Mucosa of gallbladder (tissue), 1 donor: ENCODE measurements at places on chromosomes 7 and 10.

DNA sequence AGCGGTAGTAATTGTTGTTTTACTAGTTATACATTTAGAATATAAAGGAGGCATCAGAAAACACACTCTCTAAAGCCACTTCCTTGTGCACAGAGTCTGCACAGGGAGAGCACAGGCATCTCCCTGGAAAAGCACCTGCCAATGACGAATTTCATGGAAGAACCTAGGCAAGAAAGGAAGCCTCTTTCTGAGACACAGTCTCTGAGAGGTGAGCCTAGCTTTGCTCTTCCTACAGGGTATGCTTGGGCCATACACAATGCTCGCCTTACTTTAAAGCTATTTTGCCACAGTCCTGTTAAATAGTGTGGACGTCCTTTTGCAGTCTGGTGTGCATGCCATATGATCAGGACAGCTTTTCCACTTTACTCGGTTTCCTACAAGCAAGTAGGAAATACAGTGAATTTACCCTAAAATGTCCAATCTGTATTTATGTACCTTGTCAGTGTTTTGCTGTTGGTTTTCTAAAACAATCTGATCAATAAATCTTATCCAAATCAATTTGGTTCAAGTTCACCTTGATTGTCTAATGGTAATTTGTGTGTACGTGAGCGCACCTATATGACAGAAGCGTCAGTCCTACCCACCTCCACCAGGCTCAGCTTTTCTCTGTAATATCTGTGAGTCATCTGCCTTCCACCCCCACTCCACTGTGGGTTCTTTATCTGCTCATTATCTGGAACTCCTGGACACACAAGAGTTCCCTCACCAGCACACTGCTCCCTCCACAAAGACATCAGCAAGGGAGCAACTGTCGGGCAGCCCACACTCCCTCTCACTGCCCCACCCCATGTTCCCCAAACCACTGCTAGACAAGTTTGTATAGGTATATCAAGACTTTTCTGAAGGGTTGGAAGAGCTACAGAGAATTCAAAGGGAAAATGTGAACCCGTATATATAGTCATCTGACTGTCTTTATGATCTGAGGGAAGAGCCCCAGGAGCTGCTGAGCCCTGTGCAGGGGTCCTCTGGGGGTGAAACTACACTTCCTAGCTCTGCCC, 65.2 kb downstream of the KLHDC10 start:
- no peak for DNase-seq

GRCh38 chr10:86079088-86079487, 287.5 kb downstream of the GRID1 start:
- no peak for DNase-seq

DNA sequence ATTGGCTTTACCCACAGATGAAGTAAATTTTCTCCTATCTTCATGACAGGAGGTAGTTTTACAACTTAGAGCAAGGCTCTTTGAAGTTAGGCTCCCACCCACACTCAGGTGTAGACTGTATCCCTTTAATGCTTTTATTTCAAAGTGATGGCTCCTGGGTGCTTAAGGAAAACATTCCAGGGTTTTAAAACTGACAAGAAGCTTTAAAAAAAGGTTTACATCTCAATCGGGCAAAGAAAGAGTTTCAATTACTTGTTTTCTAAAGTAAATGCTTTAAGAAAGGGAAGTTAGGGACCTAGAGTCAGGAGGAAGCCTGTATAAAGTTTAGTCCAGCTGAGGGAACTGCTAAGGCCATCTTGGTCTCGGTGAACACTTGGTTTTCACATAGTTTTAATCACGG, 1153.8 kb upstream of the C7orf33 start:
- no peak for DNase-seq

GRCh38 chr7:2967705-2968104, 76.0 kb downstream of the CARD11 start:
- DNase-seq = no peak

DNA sequence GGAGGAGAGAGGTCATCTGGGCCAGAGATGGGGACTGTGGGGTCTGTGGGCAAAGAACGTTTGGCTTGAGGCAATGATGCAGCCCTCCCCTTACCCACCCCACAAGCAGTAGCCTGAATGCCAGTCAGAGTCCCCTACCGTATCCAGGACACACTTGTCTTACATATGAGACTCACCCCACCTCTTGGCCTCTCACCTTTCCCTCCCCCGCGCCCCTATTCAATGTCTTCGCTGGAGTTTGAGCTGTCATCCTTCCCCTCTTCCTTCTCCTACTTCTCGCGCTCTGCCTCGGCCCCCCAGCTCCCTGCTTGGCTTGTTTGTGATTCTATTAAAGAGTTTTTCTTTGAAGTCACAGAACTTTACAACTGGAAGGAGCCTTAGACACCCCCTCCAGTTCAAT, 8.9 kb downstream of the PRRT4 start:
- no peak for DNase-seq

- DNase-seq = no peak
Observed at GRCh38 chr10:133173860-133174640, 14.0 kb downstream of the KNDC1 start.

DNA sequence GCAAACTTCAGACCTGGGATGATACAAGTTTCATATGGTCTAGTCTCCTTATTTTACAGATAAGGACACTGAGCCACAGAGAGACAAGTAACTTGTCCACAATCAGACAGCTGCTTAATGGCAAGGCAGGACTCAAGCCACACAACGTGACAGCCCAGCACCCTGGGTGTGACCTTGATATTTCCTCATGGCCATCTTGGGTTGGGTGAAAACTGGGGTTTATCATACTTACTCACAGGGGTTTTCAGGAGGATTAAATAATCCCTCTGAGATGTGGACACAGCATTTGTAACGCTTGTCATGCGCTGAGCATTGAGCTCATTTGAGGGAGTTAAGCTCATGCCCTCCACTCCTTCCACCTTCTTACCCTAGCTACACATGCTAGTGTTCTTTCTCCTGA, 58.0 kb downstream of the ABLIM1 start:
- no peak for DNase-seq

GRCh38 chr10:101826852-101827434, 8.7 kb upstream of the OGA start:
- DNase-seq = no peak

- DNase-seq = no peak
Observed at GRCh38 chr7:50865450-50865849, 82.8 kb upstream of the GRB10 start.

DNA sequence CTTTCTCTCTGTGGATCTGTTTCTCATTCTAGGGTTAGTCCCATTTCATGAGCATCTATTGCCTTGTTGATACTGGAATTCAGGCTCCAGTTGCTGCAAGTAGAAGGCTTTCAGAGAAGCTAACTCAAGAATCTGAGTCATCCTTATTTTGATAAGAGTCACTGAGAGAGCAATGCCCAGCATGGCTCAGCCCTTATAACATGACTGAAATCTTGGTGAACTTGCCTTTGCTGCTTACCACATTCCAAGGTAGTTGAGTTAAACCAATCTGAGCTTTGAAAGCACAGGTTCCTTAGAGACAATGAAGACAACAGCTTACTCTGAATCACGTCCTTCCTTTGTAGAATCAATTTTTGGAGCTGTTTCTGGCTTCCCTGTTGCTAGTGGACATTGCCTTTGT, 53.6 kb upstream of the CHCHD3 start:
- DNase-seq = no peak
